ENCODE measurements at places on chromosomes 5 and 9.

- no peak for DNase-seq
Measured at GRCh38 chr9:134473141-134474054, 147.1 kb downstream of the RXRA start.

- no peak for DNase-seq
Measured at GRCh38 chr5:135831439-135831838, 3.0 kb upstream of the SLC25A48 start.

DNA sequence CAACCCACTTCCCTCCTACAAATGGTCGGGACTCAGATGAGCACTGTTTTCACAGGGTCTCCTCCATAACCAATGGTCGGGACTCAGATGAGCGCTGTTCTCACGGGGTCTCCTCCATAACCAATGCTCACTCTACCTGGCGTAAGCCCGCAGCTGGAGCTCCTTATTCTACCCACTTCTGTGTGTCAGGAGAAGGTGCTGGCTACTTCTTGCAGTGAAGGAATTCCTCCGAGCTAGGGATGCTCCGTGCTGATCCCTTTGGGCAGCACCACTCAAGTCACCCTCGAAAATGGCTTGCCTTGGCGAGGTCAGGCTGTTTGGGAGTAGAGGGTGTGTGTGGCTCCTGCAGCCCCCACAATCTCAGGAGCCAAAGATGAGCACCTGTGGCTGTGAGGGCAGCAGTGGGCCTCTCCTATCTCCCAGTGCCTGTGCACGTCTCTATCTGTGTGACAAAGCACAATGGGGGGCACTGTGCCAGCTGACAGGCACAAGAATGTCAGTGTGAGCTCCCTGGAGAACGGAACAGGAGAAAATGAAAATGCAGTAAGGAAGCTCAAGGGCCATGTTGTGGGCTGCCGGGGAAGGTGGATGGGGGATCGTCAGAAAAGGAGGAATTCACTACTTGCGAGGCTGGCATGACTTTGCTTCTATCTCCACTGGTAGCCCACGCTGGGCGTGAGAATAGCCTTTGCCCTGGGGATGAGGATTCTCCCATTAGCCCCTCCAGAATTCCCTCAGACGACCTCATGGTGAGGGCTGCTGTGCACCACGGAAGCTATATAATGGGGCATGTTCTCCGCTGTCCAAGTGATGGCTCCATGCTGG, 3.9 kb upstream of the BTNL9 start:
- DNase-seq: no peak

DNA sequence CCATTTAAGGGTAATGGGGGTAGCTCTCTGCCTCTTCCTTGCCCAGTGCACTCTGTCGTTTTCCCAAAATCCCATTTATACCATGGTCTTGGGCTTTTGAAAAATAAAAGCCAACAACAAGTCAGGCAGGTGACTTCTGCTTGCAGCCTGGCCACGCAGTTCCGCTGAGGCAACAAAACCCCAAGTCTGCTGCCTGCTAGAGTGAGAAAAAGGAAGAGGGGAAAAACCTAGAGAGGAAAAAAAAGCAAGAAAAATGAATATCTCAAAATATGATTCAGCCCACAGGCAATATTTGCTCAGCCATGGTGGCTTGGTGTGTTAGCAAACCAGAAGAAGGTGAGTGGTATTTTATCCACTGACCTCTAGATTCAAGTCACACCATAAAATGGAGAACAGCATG, 148.2 kb upstream of the FSTL4 start:
- DNase-seq: no peak

DNA sequence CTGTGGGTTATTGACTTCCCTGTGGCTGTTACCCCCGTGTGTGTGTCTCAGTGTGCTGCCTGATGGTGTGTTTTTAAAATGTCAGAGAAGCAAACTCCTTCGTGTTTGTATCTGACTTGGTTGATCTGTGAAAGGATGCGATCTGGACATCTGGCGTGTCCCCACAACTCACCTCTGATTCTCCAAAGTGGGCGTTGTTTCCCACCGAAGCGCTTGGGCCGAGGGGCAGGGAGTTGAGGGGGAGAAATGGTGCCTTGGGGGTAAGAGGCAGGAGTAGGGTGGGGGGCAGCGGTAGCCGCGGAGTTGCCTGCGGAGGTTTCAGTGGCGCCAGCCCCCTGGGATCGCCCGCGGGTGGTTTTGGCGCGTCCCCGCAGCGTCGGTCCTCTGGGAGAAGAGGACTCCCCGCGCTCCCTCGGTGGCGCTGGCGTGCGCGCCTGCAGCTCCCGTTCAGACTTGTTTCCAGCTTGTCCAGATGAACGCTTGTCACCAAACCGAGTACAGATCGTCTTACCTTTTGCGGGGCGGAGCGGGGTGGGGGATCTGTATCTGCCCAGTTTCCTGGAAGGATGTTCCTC, 1.1 kb downstream of the MAST4 start:
- no peak for DNase-seq

- DNase-seq: no peak
Measured at GRCh38 chr9:1152171-1152570, 102.0 kb downstream of the DMRT2 start.

- DNase-seq: no peak
Measured at GRCh38 chr9:110710420-110710819, 41.8 kb downstream of the MUSK start.

DNA sequence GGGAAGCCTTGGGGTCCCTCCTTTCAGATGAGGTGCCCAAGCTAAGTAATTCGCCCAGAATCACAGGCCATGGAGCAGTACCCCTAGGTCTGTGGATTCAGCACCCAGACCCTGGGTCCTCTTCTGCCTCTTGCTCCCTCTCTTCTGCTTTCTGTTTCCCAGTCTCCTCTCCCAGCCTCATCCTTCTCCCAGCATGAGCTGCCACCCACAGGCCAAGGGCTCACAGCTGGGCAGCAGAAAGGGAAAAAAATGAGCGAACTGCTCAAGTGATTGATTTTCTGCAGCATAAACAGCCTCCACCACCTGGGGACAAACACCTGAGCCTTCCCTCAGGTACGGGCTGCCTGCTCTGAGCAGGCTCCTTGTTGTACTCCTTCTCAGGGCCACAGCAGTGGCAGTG, 113.9 kb upstream of the SAP30L start:
- no peak for DNase-seq

- peak; percentile 95 for DNase-seq
Measured at GRCh38 chr9:98410185-98410697, 154.8 kb upstream of the TBC1D2 start.

DNA sequence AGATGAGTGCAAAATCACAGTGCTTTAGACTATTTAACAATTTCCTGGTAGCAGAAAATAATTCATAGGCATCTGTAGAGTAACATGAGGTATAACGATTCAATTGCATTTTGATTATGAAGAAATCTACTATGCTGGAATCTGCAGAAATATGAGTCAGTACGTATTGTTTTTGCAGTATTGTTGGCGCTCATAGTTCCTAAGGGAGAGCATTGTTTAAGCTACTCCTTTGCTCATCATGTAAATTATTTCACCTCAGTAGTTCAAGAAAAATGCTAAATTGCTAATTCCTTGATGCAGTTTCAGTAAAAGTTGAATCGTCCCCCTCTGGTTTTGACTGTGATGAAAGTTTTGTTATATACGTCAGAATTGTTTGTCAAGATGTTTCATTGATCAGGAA, 458.4 kb downstream of the HINT1 start:
- no peak for DNase-seq

DNA sequence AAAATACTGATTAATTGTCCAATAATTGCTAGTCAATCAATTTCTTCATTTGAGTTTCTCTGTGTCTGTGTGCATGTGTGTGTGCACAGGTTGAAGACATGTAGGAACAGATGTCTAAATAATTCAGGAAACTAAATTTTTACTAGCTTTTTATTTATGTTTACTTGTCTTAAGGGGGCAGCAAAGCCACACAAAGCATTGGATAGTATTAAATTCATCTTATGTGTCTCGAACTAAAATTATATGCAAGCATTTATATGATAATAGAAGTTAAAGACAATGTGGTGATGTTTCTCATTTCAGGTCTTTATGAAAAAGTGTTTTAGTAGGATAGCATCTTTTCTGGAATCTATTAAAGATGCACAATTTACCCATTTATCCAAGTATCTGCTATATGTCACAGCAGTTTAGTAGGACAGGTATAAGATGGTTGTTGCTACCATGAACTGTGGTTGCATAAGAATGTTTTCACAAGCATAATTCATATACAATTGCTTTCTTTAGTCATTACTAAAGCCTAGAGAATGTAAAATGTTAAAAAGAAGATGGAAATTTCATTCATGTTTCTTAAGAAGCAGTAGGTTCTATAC, 784.6 kb upstream of the NUDT12 start:
- no peak for DNase-seq

DNA sequence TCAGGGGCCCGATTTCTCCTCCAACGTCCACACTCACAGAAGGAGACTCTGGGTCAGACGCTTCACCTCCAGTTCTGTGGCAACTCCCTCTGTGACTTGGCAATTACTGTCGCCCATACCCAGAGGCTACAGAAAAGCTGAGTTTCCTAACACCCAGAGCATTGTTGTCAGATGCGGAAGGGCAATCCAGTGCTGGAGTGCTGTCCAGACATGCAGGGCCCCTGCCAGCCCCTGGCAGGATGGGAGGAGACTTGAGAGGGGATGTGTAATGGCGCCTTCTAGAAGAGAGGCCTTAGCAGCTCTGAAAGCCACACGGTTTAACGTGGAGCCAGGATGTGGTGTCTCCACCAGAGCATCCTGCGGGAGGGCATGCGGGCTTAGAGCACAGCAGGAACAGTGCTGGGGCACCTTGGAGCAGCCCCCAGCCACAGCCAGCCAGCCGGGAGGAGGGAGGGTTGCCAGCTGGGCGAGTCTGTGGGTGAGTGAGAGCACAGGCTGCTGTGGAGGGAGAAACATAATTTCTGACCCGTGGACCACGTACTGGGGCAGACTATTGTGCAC, 139.4 kb upstream of the IRX1 start:
- DNase-seq: no peak

DNA sequence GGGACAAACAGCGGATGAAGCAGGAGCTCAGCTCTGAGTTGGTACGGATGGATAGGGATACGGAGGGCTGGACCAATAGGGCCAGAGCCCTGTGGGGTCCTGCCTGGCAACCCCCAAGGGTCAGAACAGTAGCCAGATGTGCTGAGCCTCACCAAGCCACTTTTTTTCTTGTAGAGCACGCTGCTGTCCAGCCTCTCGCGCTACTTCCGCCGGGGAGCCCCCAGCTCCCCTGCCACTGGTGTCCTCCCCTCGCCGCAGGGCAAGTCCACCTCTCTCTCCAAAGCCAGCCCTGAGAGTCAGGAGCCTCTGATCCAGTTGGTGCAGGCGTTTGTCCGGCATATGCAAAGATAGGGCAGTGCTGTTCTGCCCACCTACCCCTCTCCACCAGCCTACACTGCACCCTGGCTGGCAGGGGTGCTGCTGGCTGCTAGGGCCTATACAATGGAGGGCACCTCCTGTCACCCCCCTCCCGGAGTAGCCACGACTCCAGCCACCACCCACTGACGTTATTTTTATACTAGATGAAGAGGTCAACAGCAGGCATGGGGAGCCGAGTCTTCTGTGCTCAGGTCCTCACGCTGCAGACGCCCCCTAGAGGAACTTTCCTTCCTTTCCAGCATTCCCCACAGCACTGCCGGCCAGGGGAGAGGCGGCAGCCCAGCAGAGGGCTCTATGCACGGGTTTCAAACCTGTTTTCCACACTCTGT, 21.6 kb downstream of the SH3GLB2 start:
- DNase-seq: peak; percentile 53

GRCh38 chr9:136584934-136585333, 39.1 kb upstream of the NOTCH1 start:
- no peak for DNase-seq

- peak; percentile 27 for DNase-seq
Measured at GRCh38 chr5:151223447-151224264, at the start of gene CCDC69. Gene CCDC69, minus strand, starts transcription at chr5:151224092. Its CDS starts 122 bp downstream, at chr5:151223970.

DNA sequence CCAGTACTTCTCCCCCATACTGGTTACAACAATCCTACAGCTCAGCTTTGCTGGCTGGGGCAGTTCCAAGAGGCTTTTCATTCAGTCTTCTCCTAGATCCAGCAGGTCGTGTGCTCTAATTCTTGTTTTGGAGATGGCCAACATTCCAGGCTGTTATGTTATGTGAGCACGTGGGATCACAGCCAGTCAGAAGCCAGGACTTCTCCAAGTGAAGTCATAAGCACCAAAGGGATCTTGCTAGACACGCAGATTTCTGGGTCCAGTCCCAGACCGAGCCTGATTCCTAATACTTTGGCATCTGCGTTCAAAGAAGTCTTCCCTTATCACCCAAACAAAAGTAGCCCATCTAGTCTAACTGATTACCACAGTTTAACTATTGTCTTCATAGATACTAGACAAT, 1.4 kb upstream of the LARP1 start:
- DNase-seq: peak; percentile 93

- DNase-seq: peak; percentile 21
Measured at GRCh38 chr5:121366515-121366914, 485.2 kb upstream of the FTMT start.

DNA sequence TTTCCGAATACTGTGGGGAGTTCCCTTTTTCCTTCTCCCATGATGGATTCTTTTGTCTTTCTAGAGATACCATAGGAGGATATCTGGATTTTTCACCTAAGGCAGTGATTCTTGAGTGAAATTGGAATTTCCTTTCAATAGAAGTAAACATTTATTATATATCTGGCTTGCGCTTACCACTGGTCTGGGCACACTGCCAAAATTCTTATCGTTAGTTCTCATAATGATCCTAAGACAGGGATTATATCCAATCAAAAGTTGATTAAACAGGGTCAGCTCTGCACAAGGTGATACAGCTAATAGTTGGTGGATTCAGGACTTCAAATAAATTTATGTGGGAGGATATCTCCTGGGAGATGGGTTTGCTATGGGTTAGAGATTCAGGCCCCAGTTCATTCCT, 9.6 kb downstream of the TLE4 start:
- no peak for DNase-seq

DNA sequence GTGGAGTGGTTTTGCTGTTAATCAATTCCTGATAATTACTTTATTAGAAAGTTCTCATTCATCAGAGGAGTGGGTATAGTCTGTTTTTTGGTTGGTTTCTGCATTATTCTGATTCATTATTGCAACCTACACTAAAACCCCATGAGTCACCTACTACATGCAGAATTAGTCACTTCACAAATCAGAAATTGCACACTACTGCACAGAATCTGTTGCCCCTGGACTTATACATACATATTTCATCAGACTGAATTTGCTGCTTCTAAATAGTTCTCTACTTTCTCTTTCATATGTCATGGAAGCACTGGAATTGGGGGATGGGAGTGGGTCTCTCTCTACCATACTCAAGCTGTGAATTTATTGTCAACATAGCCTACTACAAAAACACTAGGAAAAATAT, 585.1 kb downstream of the DNAH5 start:
- peak; percentile 40 for DNase-seq

GRCh38 chr5:150431574-150431973, 18.0 kb downstream of the RPS14 start:
- no peak for DNase-seq

- no peak for DNase-seq
Measured at GRCh38 chr9:112005939-112006338, 109.3 kb downstream of the UGCG start.

DNA sequence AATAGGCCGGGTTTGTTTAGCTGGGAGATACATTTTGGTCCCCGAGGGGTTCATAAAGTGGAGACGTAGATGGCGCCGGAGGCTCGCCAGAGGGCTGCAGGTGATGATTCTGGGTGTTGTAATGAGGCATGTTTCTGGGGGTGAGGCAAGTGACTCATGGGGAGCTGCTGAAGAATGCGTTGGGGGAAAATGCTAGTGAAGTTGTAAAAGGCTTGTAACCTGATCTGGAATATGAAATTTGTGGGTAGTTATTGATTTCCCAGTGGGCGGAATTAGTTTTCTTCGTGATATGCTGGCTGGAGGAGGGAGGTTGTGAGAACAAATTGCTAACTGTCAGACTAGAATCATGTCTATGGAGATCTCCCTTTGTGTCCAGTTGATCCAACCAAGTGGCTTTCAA, 158.3 kb downstream of the DOCK2 start:
- no peak for DNase-seq

All from GM04504 (cell line).